HepG2 (cell line): ENCODE measurements at places on chromosomes 2 and 18.
A peak's percentile ranks its signal among the peaks of the same experiment; 100 is the strongest.

GRCh38 chr2:236541008-236541562 is 28.5 kb upstream of the ACKR3 start:
- no peak for DNase-seq

DNA sequence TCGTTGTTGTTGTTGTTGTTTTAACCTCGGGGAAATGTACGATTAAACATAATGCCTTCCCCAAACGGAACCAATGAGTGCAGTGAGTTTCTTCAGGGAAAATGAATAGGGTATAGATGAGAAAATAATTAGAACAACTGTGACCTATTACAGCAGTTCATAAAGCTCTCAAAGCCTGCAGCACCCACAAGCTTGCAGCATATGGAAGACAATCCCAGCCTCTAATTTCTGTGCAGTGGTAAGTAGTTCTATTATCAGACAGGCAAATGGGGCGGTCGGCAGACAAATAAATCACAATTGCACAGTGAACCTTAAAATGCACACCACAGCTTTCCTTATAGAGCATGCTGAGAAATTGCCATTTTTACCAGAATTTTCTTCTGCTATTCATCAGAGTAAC is 159.5 kb downstream of the MYT1L start:
- DNase-seq, result no peak

GRCh38 chr2:104641786-104642185 is 212.1 kb upstream of the POU3F3 start:
- DNase-seq, result no peak

DNA sequence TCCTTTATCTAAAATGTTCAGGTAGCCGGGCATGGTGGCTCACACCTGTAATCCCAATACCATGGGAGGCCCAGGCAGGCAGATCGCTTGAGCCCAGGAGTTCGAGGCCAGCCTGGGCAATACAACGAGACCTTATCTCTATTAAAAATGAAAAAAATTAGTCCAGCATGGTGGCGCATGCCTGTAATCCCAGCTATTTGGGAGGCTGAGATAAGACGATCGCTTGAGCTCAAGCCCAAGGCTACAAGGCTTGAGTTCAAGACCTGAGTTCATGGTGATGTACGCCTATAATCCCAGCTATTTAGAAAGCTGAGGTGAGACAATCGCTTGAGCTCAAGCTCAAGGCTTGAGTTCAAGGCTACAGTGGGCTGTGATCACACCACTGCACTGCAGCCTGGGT is 45.6 kb upstream of the GPR75 start:
- no peak for DNase-seq

- no peak for DNase-seq
Observed at GRCh38 chr2:197869501-197870111, 65.2 kb downstream of the PLCL1 start.

- no peak for DNase-seq
Observed at GRCh38 chr2:26471289-26471688, 6.6 kb downstream of the OTOF start.

DNA sequence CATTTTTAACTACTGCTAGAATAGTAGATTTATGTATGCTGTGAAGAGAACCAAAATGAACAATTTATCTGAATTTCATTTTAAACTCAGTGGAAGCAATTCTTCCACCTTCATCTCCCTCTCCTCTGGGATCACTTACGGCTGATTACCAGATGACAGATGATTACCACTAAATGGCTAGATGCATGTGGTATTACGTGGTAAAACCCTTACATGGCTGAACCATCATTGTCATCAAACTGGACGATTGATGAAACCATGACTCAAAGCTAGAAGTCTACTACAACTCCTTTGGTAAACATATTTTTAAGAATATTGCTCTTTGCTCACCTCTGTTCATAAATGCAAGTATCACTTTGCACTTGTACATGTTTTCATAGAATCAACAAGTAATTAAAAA is 48.5 kb upstream of the DOCK10 start:
- DNase-seq, result no peak

- no peak for DNase-seq
Observed at GRCh38 chr2:101147971-101148370, 3.2 kb downstream of the TBC1D8 start.

- no peak for DNase-seq
Observed at GRCh38 chr2:56109994-56110393, 73.8 kb upstream of the CCDC85A start.

- peak; percentile 97 for DNase-seq
Observed at GRCh38 chr2:231795525-231796327, 9.5 kb downstream of the COPS7B start.

DNA sequence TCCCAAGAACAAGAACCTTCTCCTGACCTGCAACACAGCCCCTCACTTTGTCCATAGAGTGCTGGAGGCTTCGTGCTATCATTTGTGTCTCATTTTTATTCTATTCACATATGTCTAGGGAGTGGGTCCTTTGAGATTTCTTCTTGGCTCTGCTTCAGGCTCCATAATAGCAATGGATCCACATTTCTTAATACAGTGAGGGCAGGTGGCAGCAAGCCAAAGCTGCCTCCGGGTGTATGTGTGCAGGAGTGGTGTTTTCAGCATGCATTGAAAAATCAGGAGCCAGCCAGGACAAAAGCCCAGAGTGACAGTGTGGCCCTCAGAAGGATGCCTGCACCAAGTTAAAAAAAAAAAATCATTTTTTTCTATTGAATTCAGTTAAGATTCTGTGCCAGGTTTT is 115.1 kb upstream of the PELI1 start:
- no peak for DNase-seq

- DNase-seq, result no peak
Observed at GRCh38 chr2:7265286-7265685, 348.1 kb downstream of the RNF144A start.

- no peak for DNase-seq
Observed at GRCh38 chr18:23266717-23267446, 131.6 kb downstream of the CABLES1 start.

DNA sequence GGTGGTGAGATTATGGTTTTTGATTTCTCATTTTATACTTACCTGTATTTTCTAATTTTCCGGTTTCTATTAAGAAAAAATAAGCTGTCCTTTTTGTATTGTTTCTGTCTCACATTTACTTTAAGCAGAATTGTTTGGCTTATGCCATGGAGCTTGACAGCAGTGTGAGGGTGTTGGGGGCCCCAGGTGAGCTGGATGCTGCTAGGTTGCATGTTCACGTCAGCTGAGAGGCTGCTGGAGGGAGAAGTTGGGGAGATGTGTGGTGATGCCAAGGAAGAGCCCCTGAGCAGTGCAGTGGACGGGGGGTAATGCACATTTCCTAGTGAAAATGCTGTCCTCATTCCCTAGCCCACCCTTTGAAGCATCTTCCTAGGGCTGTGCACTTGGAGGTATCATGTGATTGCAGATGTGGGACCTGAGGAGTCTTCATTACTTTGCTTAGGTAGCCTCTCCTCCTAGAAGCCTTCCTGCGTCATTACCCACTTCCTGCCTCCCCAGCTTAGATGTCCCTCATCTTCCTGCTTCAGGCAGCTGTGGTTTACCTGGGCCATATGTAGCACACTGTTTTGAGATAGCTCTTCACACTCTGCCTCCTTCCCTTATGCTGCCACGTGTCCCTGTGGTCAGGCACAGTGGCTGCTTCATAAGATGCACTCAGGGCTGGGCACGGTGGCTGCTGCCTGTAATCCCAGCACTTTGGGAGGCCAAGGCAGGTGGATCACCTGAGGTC is 16.2 kb downstream of the ATG16L1 start:
- no peak for DNase-seq

DNA sequence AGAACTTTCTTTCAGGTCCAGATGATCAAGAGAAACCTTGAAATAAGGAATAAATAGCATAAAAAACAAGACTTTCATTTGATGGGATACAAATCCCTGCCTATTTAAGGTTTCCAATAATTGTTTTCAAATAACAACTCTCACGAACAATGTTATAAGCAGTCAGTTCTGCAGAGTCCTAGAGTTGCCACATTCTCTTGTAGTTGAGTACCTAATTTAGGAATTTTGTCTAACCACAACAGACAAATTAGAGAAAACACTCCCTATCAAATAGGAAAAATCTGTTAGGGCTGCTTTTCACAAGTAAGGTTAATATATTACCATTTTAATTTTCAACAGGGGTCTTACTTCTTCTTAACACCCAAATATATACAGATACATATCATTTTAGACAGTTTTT is 130.1 kb upstream of the CDH20 start:
- DNase-seq, result no peak
